MG63 (cell line): ENCODE measurements at places on chromosomes 5 and 9.

GRCh38 chr5:165459232-165459631, 1953.8 kb downstream of the MAT2B start:
- DNase-seq = no peak

GRCh38 chr9:119026120-119026519, 343.1 kb downstream of the BRINP1 start:
- DNase-seq = peak; percentile 82

GRCh38 chr5:145178641-145179523, 656.3 kb downstream of the PRELID2 start:
- no peak for DNase-seq

GRCh38 chr5:148532969-148533670, 121.2 kb downstream of the HTR4 start:
- no peak for DNase-seq

DNA sequence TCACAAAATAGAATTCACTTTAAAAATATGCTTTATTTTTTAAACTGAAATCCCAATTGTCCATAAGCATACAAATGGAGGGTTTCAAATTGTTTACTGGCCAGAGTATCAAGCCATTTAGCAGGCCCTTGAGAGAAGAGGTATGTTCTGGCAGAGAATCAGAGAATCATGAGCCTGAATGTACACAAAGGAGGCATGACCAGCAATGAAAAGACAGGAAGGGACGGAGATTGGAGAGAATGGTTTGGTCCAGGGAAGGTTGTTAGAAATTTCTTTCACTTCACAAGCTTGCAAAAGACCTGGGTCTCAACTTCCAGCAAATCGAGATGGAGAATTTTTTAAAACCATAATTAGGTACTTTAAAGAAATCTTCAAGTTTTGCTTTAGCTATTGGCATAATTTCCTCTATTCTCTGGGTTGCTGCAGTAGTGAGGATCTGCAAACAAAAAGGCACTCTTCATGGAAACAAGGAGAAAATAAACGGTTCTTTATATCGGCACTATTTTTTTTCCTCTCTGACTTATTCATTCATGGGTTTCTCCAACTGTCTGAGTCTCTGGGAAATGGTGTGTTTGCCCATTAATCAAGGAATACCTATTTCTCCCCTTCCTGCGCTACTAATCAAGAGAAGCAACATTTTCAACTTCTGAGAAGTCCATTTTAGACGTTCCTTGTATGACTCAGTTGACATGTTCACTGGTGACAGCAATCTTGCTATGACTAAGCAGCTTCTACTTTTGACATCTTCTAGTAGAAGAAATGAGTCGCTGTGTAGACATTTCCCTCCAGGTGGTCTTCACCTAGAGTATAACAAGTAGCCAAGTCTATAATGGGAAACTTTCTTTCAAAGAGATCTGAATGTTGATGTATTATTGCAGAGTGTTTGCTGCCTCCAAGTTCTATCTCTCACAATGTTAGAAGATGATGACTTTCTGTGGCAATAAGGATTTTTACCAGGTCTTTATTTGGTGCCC, 23.1 kb upstream of the ERCC6L2 start:
- DNase-seq = peak; percentile 11

- peak; percentile 10 for DNase-seq
Measured at GRCh38 chr9:79012561-79012960, 559.2 kb upstream of the TLE4 start.

GRCh38 chr5:67053229-67053628, 143.4 kb downstream of the CD180 start:
- no peak for DNase-seq

GRCh38 chr5:53013857-53014256, 24.7 kb downstream of the ITGA2 start:
- no peak for DNase-seq

GRCh38 chr9:72459308-72459707, 62.1 kb upstream of the TMC1 start:
- no peak for DNase-seq

- no peak for DNase-seq
Measured at GRCh38 chr5:84450617-84451414, 66.1 kb upstream of the EDIL3 start.

GRCh38 chr5:73066466-73066865, 53.9 kb upstream of the TMEM171 start:
- DNase-seq = no peak

DNA sequence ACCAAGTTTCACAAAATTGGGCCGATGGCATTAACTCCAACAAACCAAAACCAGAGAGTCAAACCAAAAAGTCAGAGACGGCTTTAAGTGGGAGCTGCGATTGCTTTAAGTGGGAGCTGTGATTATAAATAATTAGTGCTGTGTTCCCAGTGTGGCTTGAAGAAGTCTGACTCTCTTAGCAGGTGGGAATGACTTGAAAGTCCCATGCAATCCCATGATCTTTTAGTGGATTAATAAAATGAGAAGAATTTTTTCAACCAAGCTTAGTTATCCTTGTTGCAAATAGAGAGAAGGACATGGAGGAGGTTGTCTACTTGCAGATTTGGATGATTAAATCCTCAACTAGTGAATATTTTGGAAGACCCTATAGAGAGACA, 68.5 kb downstream of the MYO10 start:
- no peak for DNase-seq

GRCh38 chr5:30928956-30929355, 264.5 kb upstream of the CDH6 start:
- no peak for DNase-seq

DNA sequence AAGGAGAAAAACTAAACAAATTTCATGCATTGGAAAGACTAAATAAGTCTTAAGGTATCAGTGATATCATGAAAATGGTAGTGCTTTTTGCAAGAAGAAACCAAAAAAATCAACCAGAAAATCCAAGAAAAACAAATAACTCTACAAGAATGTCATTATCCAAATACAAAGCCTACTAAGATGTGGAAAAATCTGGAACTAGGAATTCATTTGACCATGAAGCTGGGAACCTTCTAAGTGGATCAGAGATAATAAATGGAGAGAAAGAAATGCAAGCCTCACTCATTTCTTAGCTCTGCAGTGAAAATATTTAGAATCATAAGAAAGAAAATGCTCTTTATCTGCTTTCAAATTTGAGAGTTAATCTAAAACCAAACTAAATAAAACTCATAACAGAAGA, 51.3 kb downstream of the RASEF start:
- no peak for DNase-seq

- no peak for DNase-seq
Measured at GRCh38 chr9:37436540-37436939, 14.0 kb downstream of the GRHPR start.

- DNase-seq = no peak
Measured at GRCh38 chr9:90839183-90839728, 37.6 kb downstream of the SYK start.

DNA sequence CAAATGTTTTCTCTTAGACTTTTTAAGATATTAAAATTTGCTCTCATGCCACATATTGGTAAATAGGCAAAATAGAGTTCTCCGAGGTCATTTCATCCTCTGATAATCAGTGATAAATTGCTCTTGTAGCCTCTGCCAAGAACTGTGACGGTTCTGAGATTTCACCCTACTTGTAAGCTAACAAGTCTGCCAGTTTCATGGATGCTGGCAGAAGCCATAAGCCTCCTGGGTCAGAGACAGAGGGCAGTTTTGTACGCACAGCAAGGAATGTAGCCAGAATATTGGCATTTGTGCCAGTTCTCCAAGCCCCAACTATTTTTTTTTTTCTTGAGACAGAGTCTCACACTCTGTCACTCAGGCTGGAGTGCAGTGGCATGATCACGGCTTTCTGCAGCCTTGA, 945.0 kb upstream of the WWC1 start:
- no peak for DNase-seq

- DNase-seq = peak; percentile 81
Measured at GRCh38 chr9:69173891-69174615, at the start of gene TJP2. Gene TJP2 (plus strand): TSS chr9:69174277. CDS start chr9:69174373, 96 bp downstream.

DNA sequence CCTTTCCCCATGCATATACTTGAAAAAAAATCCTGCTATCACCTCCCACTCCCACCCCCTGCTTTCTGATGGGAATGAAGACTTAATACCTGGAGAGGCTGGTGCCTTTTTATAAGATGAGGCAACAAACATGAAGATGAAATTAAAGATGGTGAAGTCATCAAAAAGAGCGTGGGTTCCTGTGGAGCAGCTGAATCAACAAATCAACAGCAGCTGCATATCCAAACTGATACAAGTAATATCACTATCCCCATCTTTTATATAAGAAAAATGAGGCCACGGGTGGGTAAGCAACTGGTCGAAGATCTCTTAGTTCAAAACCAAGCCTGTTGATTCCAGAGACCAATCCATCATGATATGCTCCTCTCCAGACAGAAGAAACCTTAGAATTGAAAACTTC, 268.5 kb downstream of the ENC1 start:
- DNase-seq = no peak

DNA sequence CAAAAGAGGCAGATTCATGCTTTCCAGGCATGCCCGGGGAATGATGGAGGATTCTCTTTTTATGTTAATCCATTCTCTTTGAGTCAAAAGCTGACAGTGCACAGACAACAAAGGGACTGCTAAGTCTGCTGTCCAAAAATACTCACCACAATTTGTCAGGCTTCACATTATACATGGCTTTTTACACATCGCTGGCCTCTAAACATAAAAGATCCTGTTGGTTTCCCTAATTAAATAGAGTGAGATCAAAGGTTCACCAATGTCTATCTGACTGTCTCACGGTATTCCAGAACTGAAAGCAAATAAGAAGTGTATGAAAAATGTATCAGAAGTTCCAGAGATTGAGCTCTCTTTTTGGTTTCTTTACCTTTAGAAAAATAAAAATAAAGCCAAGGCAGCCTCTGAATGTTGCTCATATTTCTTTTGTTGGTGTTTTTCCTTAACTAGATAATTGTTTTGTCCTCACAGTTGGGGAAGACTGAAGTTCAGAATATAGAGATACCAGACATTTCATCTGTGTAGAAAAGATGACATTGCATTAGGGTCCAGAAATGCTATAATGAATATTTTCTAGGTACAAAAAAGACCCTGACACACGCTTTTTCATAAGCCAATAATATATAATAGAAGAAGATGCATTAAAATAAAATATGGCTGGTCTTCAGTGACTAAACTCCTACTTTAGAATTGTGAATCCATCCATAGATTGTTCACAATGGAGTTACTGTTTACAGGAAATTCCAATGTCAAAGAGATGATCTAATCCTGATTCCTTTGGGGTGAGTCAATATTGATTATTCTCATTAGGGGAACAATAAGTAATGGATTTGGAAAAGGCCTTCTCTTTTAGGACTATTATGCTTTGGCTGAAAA, 688.2 kb upstream of the CDH6 start:
- DNase-seq = no peak

DNA sequence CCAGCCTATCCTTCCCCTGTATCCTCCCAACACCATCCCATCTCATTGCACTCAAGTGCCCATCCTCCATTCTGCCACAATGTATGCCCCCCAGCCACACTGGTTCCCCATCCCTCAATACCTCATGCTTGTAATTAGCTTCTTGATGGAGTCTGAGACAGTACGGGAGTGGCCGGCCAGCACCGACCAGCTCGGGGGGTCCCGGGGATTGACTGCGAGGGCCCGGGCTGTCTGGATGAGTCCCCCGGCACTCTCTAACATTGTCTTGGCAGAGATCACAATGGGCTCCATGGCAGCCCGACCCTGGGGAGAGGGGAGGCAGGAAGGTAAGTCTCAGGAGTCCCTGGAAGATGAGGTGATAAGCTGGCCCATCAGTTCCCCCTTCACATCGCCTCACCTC, 17.2 kb upstream of the TPM2 start:
- no peak for DNase-seq

DNA sequence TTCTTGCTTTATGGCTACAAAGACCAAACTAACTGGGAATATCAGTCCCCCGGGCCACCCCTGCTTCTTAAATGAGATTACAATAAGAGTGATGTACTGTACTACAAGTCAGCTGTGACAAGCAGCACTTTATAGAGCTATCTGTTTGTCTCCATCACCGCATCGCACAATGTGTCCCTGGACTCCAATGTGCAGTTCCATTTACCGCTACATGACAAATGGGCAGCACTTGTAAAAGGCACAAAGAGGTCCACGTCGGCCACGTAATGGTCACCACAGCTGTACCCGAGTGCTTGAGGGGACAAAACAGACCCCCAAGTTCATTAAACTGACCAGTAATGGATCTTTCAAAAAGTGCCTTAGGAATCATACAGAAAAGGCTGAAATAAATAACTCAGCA, 54.1 kb downstream of the PSMB7 start:
- no peak for DNase-seq

DNA sequence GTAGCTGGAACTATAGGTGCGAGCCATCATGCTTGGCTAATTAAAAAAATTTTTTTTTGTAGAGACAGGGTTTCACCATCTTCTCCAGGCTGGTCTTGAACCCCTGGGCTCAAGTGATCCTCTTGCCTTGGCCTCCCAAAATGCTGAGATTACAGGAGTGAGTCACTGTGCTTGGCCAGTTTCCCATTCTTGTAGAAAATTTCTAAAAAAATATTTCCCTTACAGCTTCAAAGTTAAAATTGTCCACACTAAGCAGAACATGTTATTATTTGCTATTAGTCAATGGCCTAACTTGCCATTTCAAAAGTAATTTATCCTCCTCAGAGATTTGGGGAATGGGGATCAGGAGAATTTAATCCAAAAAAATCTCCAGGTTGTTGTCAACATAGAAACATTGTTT, 40.1 kb downstream of the SLC38A9 start:
- DNase-seq = no peak

DNA sequence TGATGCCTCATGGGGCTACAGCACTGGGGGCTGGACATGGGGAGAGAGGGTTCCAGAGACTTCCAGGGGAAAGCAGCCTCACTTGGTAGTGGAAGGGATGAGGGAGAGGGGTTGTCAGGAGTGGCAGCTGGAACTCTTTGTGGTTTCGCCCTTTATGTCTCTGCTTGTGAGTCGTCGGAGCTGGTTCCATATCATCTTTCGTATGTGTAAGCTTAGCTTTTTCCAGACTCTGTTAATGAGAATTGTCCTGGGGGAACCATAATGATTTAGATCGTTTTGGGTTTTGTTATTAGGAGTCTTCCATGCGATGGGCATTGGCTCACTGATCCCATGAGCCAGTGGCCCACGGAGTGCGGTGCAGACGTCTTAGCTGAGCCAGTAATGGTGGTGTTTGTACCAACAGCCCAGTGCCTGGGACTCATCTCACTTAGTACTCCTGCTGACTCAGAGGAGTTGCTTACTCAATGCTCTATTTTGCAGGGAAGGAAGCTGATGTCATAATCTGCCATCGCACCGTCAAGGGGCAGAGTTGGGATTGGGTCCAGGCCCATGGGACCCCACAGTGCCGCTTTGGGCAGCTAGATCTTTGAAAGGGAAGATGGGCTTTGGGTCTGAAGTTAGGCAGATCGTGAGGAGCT, 48.5 kb downstream of the NEK6 start:
- peak; percentile 76 for DNase-seq
